Stimulated activated CD8-positive, alpha-beta memory T cell treated with anti-CD3 and anti-CD28 coated beads, Interleukin-12 subunit alpha, Interleukin-12 subunit beta, amount 100 ng/mL, for 4 hours (primary cell): ENCODE measurements at places on chromosomes 1 and 21.

DNA sequence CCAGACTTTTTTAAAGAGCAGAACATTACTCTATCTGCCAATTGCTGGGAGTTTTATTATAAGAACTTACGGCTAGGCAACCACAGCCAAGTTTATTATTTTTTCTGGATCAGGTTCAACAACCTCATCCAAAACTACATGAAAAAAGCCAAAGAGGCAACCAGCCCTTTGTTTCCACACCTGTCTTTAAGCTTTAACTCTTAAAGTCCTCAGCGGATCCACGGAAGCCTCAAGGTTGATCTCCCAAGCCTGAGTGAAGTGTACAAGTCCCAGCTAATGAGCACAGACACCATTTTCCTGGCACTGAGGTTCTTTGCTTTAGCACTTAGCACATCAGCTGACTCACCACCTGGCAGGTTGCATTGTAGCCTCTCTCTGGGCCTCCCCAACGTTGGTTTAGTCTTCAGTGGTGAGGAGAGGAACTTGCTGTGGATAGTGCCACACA lies 143.1 kb downstream of the TGFBR3 start:
- DNase-seq = no peak

- DNase-seq = no peak
Observed at GRCh38 chr1:154851392-154852177, 18.5 kb downstream of the KCNN3 start.

DNA sequence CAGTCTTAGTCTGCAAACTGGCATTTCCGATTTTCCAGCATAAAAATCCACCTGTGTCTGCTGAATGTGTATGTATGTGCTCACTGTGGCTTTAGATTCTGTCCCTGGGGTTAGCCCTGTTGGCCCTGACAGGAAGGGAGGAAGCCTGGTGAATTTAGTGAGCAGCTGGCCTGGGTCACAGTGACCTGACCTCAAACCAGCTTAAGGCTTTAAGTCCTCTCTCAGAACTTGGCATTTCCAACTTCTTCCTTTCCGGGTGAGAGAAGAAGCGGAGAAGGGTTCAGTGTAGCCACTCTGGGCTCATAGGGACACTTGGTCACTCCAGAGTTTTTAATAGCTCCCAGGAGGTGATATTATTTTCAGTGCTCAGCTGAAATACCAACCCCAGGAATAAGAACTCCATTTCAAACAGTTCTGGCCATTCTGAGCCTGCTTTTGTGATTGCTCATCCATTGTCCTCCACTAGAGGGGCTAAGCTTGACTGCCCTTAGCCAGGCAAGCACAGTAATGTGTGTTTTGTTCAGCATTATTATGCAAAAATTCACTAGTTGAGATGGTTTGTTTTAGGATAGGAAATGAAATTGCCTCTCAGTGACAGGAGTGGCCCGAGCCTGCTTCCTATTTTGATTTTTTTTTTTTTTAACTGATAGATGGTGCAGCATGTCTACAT lies 2.5 kb upstream of the OLFML3 start:
- DNase-seq = no peak

DNA sequence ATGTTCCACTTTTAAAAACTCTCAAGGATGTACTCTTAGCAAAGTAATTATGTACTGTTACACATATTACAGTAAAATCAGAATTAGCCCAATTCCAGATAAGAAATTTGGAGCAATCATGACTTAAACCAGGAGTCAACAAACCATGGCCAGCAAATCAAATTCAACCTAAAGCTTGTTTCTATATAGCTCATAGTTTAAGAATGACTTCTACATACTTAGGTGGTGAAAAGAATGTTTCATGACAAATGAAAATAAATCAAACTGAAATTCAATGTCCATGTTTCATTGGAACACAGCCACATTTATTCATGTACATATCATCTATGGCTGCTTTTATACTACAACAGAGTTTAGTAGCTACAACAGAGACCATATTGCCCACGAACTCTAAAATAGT lies 35.1 kb downstream of the FRRS1 start:
- DNase-seq = no peak

DNA sequence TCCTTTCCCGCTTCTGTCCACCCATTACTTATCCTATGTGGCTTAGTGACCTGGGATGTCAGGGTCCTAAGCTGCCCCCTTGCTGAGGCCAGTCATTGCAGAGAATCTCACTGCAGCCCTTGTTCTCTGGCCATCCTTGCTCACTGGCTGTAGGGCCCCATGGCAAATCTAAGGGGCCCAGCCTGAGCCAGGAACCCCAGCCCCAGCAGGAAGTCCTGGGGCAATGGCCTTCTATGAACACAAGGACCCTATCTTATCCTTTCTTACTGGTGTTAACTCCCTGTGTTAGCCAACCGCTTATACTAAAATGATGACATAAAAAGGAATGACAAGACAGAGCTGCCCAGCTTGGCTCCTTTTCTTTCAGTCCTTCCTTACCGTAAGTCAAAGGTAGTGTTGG lies 29.9 kb downstream of the DHCR24 start:
- no peak for DNase-seq

DNA sequence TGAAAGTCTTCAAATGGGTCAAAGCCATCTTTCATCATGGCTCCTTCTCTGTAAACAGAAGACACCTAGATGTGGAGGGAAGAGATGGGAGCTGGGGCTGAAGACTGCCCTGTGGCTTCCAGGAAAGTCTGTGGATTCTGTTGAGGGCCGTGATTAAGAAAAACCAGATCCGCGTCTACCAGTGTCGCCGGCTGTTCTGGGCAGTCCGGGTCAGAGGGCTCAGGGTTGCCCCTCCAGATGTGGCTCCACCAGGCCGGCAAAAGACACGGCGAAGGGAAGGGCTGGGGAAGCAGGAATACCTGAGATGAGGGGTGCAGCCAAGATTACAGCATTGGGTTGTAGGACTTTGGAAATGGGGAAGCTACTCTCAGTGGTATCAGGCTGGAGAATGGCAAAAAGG lies 162.6 kb downstream of the RHOU start:
- no peak for DNase-seq

- no peak for DNase-seq
Observed at GRCh38 chr1:25245809-25246599, 1.2 kb downstream of the RSRP1 start.
